SK-N-SH (cell line): ENCODE measurements at places on chromosomes 5 and 9. TPM values are rescaled to one million over a fixed set of nuclear protein-coding genes. Genes with fewer than 3 reads are reported as not detected.

GRCh38 chr5:138179277-138179857 is 455 bp downstream of the KIF20A start:
- peak overlapping the region; percentile 81 for H3K4me3 ChIP-seq
- H3K27ac ChIP-seq = peak overlapping the region; percentile 86; the same call in 1 of the 2 replicates
- H3K36me3 ChIP-seq = peaks cover 34% of the 10 kb centered on the region

GRCh38 chr9:138070815-138071214 is 193.2 kb downstream of the CACNA1B start:
- H3K27ac ChIP-seq = no peak overlapping the region
- no peak overlapping the region for H3K4me3 ChIP-seq
- peak; percentile 15 for DNase-seq

- H3K4me3 ChIP-seq = no peak overlapping the region
- H3K27me3 ChIP-seq = no peaks in the 10 kb centered on the region
Measured at GRCh38 chr5:34555699-34556508, 100.2 kb upstream of the RAI14 start.

DNA sequence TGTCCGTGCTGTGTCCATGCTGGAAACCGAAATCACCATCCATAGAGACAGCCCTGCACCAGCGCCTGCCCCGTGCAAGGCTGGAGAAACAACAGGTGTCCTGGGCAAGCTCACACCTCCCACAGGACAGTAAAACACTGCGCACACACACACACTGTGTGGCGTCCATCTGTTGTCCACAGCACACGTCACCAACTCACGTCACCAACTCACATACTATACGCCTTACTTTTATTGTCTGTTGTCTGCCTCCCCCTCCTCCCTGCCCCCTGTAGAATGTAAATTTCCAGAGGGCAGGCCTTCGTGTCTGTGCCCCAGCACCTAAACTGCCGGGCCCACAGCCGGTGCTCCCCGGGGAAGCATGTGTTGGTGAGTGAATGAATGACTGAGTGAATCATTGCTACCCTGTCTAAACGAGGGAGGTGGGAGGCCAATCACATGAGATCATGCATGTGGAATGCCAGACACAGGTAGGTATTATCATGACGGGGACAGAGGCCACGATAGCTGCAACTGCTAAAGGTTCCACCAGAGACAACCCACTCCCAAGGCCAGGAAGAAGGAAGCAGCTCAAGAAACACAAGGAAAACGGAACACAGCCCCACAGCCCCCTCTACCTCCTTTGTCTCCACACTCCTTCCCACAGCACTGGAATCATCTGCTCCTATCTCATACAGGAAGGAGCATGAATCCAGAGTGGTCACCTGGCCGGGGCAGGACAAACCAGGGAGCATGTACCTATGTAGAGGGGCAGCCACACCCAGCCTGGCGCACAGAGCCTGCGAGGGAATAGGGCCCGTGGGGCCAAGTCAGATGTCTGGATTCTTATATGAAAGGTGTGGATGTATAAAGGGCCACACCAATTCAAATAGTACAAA is 41.9 kb downstream of the STK10 start:
- H3K27ac ChIP-seq = no peak overlapping the region
- H3K4me3 ChIP-seq = no peak overlapping the region
- peaks cover 33% of the 10 kb centered on the region; the same call in 1 of the 2 replicates for H3K4me1 ChIP-seq
- no peaks in the 10 kb centered on the region; the same call in 1 of the 2 replicates for H3K36me3 ChIP-seq
- no peaks in the 10 kb centered on the region for H3K27me3 ChIP-seq

GRCh38 chr9:132740526-132741309 is 70.5 kb downstream of the GTF3C4 start:
- no peak overlapping the region for H3K27ac ChIP-seq
- no peak for DNase-seq
- peaks cover 7% of the 10 kb centered on the region; the same call in 1 of the 2 replicates for H3K4me1 ChIP-seq
- H3K4me3 ChIP-seq = no peak overlapping the region

DNA sequence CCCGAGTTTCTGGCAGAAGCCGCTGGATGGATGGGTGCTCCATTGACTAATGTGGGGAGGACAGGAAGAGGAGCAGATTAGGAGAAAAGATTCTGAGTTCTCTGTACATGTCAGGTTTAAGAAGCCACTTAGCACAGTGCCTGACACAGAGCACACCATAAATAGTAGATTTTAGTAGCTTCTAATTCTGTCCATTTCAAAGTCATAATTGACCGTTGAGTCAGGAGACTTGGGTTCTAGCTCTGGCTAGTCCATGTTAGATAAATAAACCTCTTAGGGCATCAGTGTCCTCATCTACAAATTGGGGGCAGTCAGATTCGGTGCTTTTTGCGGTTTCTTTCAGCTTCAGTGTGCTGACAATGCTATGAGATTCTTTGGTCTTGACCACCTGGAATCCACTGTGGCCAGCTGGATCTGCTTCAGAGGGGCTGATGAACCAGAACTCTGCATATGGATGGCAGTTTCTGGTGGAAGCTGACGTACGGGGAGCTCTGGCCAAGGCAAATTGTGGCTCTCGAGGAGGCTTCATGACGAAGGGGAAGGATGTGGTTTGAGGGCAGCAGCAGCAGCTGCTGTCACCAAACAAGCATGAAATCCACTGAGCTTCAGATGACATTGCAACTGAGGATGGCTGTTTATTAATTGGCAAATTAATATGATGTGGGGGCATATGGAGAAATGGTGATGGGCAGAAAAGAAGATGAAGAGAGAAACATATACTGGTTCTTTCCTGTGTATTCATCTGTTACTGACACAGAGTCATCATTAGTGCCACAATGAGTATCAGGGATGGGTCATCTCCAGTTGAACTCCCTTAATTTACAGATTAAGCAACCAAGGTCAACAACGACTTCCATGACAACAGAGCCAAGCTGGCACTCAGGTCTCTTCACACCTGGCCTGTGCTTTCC is 134.4 kb downstream of the AOPEP start:
- H3K27me3 ChIP-seq = no peaks in the 10 kb centered on the region
- H3K4me1 ChIP-seq = peaks cover 20% of the 10 kb centered on the region
- H3K4me3 ChIP-seq = no peak overlapping the region
- no peaks in the 10 kb centered on the region for H3K36me3 ChIP-seq
- DNase-seq = no peak

Gene SNX24
- 8.2 and 9.9 TPM in 2 replicates for polyA plus RNA-seq

Gene GRM6
- polyA plus RNA-seq = not detected in 2 replicates

Gene DAB2
- 23.7 and 39.9 TPM in 2 replicates for polyA plus RNA-seq
